ENCODE measurements at places on chromosomes 4 and X.

- no peak for DNase-seq
These were observed 33.4 kb downstream of the ARHGEF6 start for GRCh38 chrX:136747003-136747986.

GRCh38 chr4:176034936-176035335, 30.7 kb upstream of the WDR17 start:
- no peak for DNase-seq

- DNase-seq, result no peak
These were observed 58.3 kb downstream of the PAQR3 start for GRCh38 chr4:78880874-78881492.

- no peak for DNase-seq
These were observed 620.9 kb downstream of the TLL1 start for GRCh38 chr4:166493924-166494345.

GRCh38 chr4:2070421-2071251, 11.5 kb downstream of the NAT8L start:
- no peak for DNase-seq

DNA sequence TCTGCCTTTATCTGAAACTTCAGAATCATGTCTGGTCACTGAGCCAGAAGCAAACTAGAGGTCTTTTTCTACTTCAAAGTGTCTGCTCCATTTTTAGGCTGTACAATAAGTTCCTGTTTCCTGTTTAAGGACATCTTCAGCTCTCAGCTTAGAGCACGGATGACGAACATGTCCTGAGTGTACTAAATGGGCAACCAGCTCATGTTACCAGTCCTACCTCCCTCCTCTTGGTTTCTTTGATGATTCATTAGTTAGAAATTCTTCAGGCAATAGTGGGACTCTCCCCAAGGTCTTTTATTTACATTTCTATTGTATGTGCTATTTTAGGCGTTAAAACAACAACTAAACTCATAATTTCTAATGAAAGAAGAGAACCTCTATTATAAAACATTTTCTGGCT, 58.0 kb downstream of the ENPEP start:
- no peak for DNase-seq

DNA sequence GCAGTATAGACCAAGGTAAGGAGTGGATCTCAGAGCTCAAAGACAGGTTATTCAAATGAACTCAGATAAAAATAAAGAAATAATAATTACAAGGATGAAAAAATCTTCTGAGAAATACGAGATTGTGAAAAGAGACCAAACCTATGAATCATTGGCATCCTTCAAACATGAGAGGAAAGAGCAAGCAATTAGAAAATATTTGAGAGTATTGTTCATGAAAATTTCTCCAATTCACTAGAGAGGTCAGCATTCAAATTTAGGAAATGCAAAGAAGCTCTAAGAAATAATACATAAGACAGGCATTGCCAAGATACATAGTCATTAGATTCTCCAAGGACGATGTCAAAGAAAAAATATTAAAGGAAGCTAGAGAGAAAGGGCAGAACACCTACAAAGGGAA, 93.5 kb upstream of the GALNTL6 start:
- no peak for DNase-seq

GRCh38 chr4:159188646-159189045, 85.8 kb downstream of the RAPGEF2 start:
- DNase-seq, result no peak

- no peak for DNase-seq
These were observed 110.7 kb upstream of the GALNT7 start for GRCh38 chr4:173057901-173058300.

- no peak for DNase-seq
These were observed 242.3 kb upstream of the GPRIN3 start for GRCh38 chr4:89549907-89550306.

DNA sequence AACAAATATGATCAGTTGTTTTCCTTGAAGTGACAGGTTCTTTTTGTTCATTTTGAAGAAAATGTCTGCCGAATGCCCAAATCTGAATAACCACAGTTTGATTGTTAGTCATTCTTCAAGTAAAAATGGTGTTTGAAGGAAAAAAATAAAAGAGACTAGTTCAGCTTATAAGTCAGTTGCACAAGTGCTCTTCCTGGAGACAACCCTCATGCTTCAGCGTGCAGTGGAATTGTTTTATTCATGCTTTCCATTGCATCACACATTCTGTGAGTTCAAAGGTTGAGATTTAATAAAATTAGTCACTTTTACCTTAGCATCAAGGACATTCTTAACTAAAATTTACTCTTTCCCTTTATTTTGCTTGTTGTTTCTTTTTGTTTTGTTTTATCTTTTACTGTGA, 404.9 kb downstream of the ZNF674 start:
- DNase-seq, result no peak
